Omental fat pad (tissue), 4 donors: ENCODE measurements at places on chromosomes 2 and 18.

DNA sequence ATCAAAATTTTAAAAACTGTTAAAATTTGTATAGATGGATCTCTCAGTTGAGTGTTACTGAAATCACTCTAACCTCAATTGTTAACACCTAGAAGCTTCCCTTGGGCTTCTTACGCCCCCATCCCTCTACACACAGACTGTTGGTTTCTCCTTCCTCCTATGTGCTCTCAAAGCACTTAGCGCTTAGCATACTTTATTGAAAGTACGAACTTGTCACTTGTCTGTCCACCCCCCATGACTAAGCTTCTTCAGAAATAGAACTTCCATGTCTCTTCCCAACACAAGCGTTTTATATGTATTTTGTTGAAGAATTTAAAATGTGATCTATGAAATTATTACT lies 441 bp downstream of the MPHOSPH10 start:
- DNase-seq = no peak

GRCh38 chr2:212816267-212816666 lies 277.7 kb upstream of the ERBB4 start:
- no peak for DNase-seq

- no peak for DNase-seq
Measured at GRCh38 chr2:132669908-132670495, at the start of gene LYPD1. LYPD1 (minus strand) TSS chr2:132670205; CDS start chr2:132669932, 273 bp downstream.

GRCh38 chr2:220789961-220790360 lies 782.1 kb downstream of the EPHA4 start:
- DNase-seq = no peak
